ENCODE measurements at places on chromosomes 12 and 14.

DNA sequence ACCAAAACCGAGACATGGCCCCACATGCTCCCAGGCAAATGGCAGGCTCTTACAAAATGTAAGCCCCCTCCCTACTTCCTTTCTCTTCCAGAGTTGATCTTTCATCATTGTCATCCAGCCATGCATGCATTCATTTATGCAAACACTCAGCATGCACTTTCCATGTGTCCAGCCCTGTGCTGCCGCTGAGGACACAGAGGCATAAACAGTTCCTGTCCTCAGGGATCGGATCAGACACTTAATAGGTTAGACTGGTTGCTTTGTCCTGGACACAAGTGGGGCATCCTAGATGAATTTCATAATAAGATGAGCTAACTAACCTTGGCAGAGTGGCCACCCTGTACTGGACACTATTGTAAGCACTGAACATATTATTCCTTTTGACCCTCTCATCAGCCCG lies 23.1 kb downstream of the PRIMA1 start:
- DNase-seq = no peak

DNA sequence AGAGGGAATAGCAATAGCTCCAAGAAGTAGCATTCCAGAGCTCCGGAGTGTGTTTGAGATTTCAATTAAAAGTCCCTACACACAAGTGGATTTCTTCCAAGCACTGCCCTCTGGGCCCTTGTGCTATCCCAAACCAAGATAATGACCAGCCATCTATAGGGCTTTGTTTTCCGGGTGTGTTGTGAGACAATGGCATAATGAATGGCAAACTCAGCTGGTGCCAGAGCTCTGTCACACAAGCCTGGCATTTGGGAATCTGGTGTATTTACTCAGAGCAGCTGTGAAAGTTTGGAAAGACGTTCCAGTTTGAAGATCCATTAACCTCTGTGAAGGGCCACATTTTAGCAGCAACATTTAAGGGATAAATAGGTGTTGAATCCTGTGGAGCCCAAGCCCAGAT lies 61.2 kb upstream of the TMTC2 start:
- peak; percentile 69 for DNase-seq

- no peak for DNase-seq
Measured at GRCh38 chr14:106694638-106695393, 1168.4 kb downstream of the TMEM121 start.

DNA sequence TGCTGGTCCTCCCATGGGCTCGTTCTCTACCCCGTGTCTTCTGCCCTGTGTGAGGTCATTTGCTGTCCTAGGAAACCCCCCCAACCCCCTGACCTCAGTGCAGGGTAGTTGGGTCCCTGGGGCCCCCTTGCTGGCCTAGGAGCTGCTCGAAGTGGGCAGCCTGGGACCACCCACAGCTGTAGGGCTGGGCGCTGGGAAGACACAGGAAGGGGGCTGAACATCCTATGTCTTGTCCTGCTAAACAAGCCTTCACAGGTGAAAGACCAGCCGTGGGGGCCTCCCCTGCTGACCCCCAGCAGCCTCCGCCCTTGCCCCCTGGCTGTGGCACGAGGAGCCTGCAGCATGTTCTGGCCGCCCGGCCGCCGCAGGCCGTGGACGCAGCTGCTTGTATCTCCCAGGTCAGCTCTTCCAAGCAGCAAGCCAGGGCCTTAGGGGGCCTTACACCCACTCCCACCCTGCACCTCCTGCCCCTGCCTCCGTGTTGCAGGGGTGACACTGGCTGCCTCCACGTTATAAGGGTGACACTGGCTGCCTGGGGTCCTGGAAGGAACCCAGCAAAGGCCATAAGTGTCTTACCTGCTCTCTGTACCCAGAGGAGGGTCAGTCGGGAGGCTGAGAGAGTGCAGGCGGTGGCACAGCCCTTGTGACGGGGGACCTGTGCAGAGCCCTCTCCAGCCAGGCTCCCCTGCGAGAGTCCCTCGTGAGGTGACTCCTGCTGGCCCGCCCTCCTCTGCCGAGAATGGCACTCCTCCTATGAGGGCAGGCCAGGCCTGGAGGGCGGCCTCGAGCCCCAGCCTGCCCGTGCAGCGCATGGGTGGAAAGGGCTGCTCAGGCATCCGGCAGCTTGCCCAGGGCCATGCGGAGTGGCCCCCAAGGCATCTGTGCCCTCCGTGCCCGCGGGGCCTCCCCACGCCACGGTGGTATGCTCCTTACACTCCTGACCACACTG lies 11.5 kb upstream of the TEX22 start:
- no peak for DNase-seq

DNA sequence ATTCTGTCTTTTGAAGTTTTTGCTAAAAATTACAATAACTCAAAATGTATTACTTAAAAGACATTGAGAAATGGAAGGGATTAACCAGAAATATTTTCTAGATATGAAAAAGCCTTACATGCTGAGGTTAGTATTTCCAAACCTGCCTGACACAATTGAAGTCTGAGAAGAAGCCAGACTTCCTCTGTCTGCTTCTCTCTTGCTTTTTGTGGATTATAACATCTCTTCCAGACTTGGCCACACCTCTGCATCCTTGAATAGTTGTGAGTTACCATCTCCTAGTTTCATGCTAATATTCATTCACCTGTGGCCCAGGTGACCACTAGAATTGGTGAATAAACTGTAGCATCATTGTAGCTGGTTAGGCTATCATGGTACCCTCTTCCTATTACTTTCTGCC lies 497.6 kb downstream of the SLC16A7 start:
- DNase-seq = no peak

GRCh38 chr12:108461058-108461660 lies 53.9 kb upstream of the FICD start:
- DNase-seq = no peak

DNA sequence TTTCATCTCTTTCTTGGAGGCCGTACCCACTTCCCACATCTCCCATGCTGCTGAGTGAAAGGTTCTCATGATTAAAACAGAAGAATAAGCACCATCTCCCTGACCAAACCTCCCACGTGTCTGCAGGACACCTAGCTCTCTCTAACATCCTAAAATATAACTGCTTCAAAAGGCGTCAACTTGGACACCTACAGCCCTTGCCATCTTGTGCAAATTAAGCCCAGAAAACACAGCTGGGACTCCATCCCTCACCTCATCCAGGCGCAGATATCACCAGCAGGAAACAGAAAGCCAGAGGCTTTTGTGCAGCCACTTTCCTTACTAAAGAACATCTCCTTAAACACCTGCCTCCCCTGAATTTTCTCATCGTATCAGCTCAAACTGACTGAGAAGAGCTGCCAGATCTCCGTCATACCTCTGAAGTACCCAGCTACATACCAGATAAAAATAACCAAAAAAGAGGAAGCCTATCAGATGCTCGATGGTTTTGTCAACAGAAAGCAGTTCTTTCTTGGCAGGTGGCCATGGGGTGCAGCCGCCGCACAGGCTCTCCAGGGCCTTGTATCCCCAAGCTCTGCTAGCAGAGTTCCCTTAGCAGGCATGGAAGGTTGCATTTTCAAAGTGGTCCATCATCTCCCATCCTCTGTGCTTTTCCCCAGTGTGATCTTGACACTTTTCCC lies 28.8 kb downstream of the MAP3K9 start:
- DNase-seq = peak; percentile 50

DNA sequence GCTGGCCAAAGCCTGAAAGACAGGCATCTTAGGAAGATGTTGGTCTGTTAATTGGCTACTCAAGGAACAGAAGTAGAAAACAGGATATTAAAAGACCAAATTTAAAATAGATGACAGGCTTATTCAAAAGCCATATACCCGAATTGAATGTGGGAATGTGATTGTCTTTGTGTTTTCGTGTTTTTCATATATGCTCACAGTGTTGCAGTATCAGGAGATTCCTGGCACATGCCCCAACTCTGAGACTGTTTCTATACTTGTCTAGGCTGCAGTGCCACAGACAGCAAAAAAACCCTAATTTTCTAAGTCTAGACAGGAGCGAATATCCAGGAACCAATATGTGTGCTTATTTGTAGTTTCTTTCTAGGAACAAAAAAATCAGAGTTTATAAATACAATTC lies 57.4 kb upstream of the KRR1 start:
- no peak for DNase-seq

- no peak for DNase-seq
Measured at GRCh38 chr14:95037273-95037672, 120.1 kb downstream of the DICER1 start.
